ENCODE measurements at places on chromosomes 1 and 21.

DNA sequence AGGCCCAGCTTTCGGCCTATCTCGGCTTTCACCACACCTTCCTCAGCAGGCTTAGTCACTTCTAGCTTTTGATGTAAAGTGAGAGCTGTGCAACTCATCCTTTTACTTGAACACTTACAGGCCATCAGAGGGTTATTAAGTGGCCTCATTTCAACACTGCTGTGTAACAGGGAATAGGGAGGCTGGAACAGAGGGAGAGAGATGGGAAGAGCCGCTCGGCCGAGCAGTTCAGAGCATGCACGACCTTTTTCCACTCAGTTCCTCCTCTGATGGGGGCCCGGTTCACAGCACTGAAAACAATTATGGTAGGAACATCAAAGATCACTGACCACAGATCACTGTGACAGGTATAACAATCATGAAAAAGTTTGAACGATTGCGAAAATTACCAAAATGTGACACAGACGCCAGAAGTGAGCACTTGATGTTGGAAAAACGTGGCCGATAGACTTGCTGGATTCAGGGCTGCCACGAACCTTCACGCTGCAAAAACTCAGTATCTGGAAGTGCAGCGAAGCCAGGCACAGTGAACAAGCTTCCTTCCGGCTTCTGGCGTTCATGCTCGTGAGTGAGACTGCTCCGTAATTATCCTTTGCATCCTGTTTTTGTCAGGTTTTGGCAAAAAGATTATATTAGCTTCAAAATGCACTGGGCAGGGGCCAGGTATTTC is 28.6 kb downstream of the AGPAT3 start:
- DNase-seq = no peak

DNA sequence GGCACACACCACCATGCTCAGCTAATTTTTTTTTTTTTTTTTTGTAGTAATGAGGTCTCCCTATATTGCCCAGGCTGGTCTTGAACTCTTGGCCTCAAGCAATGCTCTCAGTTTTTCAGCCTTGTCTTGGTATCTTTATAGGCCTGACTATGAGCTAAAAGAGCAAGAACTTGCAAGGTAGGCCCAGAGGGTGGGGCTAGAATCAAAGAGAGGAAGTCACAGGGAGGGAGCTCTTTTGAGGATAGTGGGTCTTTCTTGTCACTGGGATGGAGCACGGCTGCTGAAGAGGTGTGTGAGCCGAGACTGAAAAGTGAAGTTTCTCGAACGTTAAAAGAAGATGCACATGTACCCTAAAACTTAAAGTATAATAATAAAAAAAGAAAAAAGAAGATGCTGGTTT is 260.0 kb upstream of the BEND5 start:
- DNase-seq = no peak

DNA sequence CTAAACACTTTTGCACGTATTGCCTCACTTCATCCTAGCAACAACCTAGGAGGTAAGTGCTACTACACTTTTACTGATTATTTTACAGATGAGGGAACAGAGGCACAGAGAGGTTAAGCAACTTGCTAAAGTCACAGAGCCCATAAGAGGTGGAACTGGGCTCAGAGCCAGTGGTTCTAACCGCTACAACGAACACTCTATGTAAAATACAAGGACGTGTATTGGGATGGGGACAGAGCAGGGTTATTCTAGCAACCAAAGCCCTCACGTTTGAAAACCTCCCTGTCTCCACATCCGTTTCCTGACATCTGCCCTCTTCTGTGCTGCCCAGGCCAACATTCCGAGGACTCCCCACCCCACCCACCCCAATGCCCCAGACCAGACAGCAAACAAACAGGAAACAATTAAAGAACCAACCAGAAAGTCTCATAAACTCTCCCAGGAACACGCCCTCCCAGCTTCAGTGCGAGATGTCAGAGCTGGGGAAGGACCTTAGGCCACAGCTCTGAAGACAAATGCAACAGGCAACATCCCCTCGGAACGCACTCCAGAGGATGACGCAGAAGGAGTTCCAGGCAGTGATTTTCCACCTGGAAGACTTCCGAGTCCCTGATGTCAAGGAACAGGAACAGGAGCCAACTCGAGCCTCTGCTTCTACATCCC is 41.1 kb downstream of the GLIS1 start:
- DNase-seq = no peak

DNA sequence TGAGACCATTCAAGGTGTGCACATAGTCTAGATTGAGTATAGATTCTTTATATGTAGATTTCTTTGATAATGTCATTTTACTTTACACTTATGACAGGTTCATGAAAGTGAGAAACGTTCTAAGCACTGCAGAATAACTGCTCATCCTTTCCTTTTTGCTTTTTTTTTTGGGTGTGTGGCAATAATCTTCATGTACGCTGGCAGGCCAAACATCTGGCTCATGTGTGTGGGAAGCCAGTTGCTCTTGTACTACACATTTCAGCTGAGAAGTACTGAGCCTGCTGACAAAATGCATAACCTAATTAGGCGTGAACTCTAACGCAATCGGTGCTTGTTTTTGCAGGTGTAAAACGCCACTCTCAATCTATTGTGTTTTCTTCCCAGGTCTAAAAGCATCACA is 350.8 kb upstream of the KAZN start:
- DNase-seq = no peak

GRCh38 chr1:16174886-16175598 is 19.2 kb upstream of the EPHA2 start:
- DNase-seq = no peak

- DNase-seq = no peak
Measured at GRCh38 chr1:216073793-216074595, 349.3 kb downstream of the USH2A start.

- no peak for DNase-seq
Measured at GRCh38 chr21:43195121-43196021, 26.6 kb downstream of the CRYAA start.

- no peak for DNase-seq
Measured at GRCh38 chr1:205523261-205523890, 18.9 kb downstream of the CDK18 start.

GRCh38 chr1:62800825-62801306 is 16.9 kb downstream of the ATG4C start:
- no peak for DNase-seq

DNA sequence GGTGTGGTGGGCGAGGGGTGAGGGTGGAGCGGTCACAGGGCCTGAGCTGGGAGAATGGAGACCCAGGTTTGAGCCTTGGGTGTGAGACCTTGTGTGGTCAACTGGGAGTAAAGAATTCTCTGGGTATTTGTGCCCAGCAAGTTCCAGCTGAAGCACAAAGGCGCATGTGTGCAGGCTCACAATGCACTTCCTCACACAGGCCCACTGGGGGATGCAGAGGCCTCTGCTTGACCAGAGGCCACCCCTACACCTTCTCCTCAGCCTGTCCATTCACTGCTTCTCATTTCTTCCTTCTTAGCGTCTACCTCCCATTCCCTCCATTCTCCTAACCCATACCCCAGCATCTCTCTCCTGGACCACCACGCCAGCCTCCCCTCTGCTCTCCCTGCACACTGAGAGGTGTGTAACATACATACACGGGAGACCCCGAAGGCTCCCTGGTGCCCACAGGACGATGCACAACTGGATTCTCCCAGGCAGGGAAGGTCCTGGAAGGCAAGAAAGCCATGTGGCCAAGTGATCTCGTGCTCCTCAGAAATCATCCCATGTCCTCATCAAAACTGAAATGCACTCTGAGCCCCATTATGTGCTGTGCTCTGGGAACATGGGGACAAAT is 12.3 kb upstream of the TTC39A start:
- DNase-seq = no peak

GRCh38 chr1:174225499-174226204 is 66.3 kb downstream of the RABGAP1L start:
- no peak for DNase-seq

GRCh38 chr1:25040122-25040685 is 110.1 kb upstream of the RUNX3 start:
- no peak for DNase-seq

GRCh38 chr1:56867491-56867890 is 12.9 kb downstream of the C8A start:
- DNase-seq = no peak

GRCh38 chr1:204959836-204960235 is 83.2 kb upstream of the CNTN2 start:
- DNase-seq = no peak

GRCh38 chr1:47393141-47393540 is 22.9 kb upstream of the FOXE3 start:
- DNase-seq = no peak

DNA sequence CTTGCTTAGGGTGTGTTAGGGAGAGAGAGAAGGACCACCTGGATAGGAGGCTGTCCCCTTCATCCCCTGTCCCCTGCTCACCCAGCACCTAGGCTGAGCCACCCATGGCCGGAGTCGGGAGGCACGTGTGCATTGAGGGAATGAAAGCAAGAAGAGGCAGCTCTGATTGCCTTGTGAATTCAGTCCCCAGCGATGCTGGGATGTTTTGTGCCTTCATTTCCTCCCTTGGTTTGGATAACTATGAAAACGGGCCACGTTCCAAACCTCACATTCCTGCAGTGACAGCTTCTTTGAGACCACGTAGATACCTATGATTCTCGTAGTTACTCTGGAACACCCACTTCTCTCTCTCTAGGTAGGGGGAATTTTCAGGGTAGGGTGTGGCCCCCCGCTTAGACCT is 67.1 kb downstream of the MAN1C1 start:
- DNase-seq = no peak

- DNase-seq = no peak
Measured at GRCh38 chr1:95384567-95384966, 150.6 kb downstream of the RWDD3 start.

GRCh38 chr21:15874615-15875014 is 144.8 kb downstream of the USP25 start:
- DNase-seq = no peak

- DNase-seq = no peak
Measured at GRCh38 chr1:84613026-84613425, 38.8 kb upstream of the CTBS start.

DNA sequence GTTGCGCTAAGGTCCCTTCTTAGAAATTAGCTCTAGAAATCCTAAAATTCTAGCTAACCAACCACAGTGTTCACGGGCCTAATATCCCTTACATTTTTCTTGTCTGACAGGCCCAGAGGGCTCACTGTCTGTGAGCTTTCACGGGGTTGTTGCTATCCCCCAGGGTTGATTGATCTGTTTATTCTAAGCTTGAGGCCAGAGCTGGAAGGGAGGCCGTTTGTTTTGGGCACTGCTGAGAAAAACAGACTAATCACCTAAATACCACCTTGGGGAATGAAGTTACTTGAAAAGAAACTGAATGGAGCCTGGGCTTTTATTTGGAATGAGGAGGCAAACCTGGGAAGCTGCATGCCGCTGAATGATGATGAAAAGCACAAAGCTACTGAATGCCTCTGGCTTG is 162.4 kb downstream of the KIF26B start:
- no peak for DNase-seq

DNA sequence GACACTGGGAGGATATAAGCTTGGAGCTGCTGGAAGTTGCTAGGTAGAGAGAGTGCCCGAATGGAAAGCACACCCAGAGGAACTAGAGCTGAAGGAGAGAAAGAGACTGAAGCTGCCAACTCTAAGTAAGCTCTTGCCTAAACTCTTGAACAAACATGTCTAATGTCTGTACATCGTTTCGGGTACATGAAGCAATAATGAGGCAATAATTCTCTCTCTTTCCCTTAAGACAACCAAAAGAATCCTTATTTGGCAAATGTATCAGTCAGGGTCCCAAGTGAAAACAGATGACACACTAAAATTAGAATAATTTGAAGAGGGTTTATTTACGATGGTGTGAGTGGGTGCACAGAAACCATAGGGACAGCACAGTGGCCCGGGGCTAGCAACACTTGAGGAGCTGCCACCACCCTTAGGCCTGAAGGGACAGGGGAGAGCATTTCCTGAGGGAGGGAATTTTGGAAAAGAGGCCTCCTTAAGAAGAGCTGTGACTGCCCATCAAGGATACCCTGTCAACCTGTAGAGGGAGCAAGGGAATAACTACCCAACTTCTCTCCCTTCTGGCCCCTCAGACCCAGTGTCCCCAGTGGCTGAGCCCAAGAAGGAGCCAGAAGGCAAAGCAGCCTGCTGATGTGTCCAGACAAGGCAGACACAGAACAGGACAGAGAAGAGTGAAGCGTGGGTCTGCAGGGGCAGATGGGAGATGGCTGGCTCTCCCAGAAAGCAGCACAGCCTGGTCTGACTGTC is 36.1 kb upstream of the KHDRBS1 start:
- no peak for DNase-seq

GRCh38 chr1:18411321-18411720 is 69.4 kb upstream of the KLHDC7A start:
- DNase-seq = no peak

- no peak for DNase-seq
Measured at GRCh38 chr21:45836694-45837670, 144.6 kb upstream of the COL6A1 start.

- no peak for DNase-seq
Measured at GRCh38 chr1:37868466-37868865, 9.1 kb upstream of the MTF1 start.

GRCh38 chr1:107943694-107944093 is 21.3 kb downstream of the VAV3 start:
- DNase-seq = no peak

DNA sequence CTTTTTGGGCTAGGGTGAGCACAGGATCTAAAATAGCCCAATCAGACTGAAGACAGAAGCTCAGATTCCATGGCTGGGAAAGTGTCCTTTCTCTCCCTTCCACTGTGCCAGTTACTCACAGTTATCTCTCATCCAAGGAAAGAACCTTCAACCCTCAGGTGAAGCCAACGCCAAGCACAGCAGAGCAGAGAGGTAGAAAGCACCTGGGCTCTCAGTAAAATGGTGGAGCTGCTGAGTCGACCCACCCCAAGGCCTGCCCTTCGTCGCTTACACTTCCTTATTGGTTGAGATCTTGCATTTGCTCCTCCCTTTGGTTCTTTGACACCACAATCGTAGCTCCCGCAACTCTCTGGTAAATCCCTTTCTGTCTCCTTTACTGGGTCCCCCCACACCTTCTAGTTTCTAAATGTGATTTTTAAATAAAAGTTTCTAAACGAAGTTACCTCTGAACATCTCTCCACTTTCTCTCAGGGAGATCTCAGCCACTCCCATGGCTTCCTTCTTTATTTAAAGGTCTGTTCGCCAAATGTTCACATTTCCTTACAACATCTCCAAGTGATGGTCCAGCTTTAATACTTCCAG is 27.5 kb upstream of the SLC30A1 start:
- no peak for DNase-seq

Data from frontal cortex (tissue), 4 donors.